NCI-H1092 (cell line): ENCODE measurements at places on chromosomes 2 and 18.

DNA sequence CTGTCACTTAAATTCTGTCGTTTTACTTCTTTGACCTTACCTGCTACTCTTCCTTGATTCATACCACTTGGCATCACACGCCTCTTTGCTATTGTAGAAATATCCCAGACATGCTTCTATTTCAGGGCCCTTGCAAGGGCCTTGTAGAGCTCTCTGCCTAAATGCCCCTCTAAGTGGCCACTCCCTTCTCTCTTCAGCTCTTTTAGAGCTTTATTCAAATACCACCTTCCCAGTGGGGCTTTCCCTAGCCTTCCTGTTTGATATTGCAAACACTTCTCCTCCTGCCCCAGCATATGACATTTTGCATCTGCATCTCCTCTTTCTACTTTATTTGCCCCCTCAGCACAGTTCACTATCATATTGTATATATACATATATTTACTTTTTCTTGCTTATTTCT lies 54.0 kb downstream of the PELI1 start:
- no peak for DNase-seq

DNA sequence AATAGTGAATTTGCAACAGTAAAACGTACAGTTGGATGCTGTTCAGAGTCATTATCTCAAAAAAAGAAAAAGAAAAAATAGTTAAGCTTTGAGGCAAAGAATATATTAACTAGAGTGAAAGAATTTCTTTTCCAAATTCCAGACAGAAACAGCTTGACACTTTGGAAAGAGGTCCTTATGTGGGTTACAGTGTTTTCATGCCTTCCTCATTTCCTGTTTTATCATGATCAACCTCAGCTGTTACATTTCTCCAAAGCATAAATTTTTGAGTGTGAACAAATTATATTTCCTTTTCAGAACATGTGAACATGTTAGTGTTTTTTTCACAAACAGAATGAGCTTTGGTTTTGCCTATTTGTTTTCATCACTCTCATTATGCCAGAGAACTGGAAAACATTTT lies 13.6 kb downstream of the FRZB start:
- DNase-seq, result no peak

DNA sequence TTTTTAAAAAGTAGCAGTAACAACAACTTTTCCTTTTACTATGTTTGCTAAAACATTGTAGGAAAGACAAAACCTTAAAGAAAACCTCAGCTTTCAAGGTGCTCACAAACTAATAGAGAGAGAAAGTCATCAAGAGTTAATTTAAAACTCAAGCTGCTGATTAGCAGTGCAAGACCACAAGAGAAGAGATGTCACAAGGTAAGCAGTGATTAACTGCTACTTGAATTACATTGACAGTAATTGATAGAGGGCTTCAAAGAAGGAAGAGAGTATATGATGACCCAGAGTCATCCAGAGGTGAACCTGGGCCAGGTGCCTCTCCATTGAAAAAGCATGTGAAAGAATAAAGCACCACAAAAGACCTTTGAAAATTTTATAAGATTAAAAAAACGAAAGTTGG lies 939.6 kb upstream of the CNTNAP5 start:
- DNase-seq, result no peak

- DNase-seq, result no peak
Observed at GRCh38 chr2:64853894-64854293, 135.3 kb upstream of the SLC1A4 start.

GRCh38 chr2:201959626-201960025 lies 74.0 kb upstream of the FZD7 start:
- DNase-seq, result no peak

DNA sequence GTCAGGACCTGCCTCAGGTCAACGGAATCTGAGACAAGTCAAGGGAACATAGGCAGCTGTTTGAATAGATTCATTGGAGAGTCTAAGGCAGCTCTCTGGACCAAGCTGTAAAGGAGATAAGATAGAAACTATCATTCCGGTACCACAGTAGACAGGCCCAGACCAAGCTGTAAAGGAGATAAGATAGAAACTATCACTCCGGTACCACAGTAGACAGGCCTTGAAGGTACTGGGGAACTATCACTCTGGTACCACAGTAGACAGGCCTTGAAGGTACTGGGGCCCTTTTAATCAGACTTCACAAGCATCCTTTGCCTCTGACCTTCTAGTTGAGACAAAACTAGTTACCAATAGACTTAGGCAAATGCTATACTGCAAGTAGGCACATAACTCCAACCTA lies 346.1 kb downstream of the DCDC2C start:
- DNase-seq, result no peak

DNA sequence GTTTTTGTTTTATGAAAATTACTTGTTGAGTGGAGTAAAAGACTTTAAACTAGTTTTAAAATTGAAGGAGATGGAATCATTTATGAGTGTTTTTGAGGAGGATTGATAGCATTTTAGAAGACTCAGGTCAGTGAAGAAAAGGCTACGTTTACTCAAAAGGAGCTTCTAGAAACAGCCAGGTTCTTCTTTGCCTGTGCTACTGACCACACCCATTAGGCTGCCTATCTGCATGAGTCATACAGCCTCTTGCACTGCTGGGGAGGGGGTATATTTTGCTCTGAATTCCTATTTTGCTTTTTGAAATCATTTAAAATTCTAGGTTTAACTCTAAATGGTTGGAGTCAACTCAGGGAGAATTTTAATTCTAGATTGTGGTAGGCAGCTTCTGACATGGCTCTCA lies 22.3 kb downstream of the EFEMP1 start:
- no peak for DNase-seq

DNA sequence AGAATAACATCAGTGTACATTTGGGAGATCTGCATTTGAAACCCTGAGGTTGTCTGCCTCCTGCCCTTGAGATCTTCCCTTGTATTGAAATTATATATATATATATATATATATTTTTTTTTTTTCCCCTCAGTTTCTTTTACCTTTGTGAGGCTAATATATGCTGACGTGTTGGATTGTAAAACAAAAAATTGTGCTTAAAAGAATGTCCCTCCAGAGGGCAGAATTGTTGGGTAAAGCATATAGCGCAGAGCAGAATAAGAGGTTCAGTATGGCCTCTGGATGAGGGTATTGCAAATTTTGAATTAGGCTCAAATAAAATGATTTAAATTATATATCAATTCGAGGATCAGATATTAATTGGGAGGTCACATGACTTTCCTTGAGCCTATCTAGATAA lies 12.4 kb downstream of the NABP1 start:
- no peak for DNase-seq
